ENCODE measurements at places on chromosomes 3 and 15.

- DNase-seq, result no peak
These were observed 5.6 kb upstream of the ISLR start for GRCh38 chr15:74167891-74168331.

- DNase-seq, result no peak
These were observed 8.6 kb downstream of the PLA2G4D start for GRCh38 chr15:42085721-42086120.

GRCh38 chr15:26201177-26201858 is 338.2 kb upstream of the ATP10A start:
- DNase-seq, result no peak

GRCh38 chr3:52051444-52051843 is 4.9 kb downstream of the DUSP7 start:
- DNase-seq, result no peak

DNA sequence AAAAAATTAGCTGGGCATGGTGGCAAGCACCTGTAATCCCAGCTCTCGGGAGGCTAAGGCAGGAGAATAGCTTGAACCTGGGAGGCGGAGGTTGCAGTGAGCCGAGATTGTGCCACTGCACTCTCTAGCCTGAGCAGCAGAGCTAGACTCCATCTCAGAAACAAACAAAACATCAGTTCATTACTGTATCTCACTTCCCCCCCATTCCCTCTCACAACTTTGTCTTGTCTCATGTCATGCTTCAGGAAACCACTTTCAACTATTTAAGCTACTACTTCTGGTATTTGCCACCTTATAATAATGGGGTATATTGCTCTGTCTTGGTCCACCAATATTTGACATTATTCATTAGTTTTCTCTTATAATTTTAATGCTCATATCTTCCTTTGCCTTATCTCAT is 26.2 kb downstream of the PIK3CA start:
- no peak for DNase-seq

DNA sequence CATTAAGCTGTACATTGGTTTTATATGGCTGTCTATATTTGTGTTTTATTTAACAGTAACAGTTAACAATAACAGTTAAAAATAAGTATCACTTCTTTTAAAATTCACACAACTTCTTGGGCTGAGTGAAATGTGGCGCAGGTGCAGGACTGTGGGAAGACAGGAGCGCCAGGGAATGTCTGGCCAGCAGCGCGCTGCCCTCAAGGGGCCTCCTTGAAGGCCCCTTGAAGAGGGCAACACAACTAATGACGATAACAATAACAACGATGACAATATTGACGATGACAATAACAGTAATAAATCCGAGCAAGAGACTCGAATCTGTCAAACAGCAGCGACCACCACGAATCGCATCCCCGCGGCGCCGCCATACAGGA is 411 bp upstream of the PPP2R3A start:
- no peak for DNase-seq

GRCh38 chr15:93152951-93153350 is 63.9 kb upstream of the RGMA start:
- no peak for DNase-seq
